ENCODE measurements at places on chromosomes 13 and 19. TPM values are rescaled to one million over a fixed set of nuclear protein-coding genes. Genes with fewer than 3 reads are reported as not detected.

The SHISA2 gene
- not detected for total RNA-seq

The POU2F2 gene
- 2.8 TPM for total RNA-seq

The ZNF180 gene
- 7.8 TPM for total RNA-seq

The SLC25A23 gene
- total RNA-seq = 136 TPM

The SCN1B gene
- total RNA-seq = 6.3 TPM

The CBY2 gene
- total RNA-seq = not detected

GRCh38 chr13:53198736-53199135 is 170.1 kb downstream of the OLFM4 start:
- DNase-seq = no peak
- H3K27me3 ChIP-seq = no peaks in the 10 kb centered on the region
- H3K4me3 ChIP-seq = no peak overlapping the region
- H3K4me1 ChIP-seq = no peaks in the 10 kb centered on the region
- no peak overlapping the region for H3K27ac ChIP-seq

DNA sequence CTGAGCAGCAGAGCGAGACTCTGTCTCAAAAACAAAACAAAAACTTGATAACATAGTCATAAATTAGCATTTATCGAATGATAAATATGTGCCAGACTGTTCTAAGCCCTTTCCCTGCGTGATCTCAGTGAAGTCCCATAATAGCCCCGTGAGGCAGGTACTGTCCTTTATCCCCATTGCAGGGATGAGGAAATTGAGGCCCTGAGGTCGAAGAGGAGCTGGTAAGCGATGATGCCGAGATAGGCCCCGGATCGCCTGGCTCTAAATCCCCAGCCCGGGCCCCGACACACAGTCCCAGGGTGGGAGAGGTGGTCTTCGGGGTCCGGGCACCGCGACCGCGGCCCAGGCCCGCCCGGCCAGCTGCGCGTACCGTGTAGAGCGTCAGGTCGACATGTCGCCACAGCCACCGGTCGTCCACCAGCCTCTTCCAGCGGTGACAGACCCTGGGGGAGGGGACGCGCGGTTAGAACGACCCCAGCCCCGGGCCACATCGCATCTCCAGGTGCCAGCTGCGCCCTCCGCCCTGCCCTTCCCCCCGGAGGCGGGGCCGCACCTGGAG is 625 bp downstream of the FBXL12 start:
- H3K27me3 ChIP-seq = no peaks in the 10 kb centered on the region
- no peak for DNase-seq
- H3K36me3 ChIP-seq = no peaks in the 10 kb centered on the region
- no peaks in the 10 kb centered on the region for H3K4me1 ChIP-seq

DNA sequence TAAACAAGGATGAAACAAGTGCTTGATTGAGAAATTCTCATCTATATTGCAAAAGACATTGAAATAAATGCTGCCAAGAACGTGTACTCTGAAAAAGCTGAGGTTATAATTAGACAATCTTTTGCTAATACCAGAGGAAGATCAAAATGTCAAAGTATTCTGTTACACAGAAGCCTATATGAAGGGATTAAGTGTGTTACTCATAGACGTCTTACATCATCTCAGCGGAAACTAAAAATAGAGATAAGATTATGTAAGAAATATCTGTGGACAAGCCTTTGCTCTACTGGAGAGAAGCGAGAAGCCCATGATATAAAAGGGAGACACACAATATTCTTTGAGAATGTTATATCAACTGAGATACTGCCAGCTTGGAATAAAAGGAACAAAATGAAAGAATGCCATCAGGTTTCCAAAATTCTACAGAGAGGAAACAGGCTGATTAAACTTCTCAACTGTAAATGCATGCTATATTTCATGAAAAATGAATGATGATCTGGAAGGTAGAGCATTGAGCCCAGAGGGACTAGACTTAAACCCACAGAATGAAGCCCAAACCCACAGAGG is 699.0 kb downstream of the GPC5 start:
- H3K27me3 ChIP-seq = no peaks in the 10 kb centered on the region
- H3K36me3 ChIP-seq = no peaks in the 10 kb centered on the region
- no peak overlapping the region for H3K27ac ChIP-seq
- H3K4me3 ChIP-seq = no peak overlapping the region

- no peak overlapping the region for H3K27ac ChIP-seq
- H3K36me3 ChIP-seq = no peaks in the 10 kb centered on the region
- no peak overlapping the region for H3K4me3 ChIP-seq
- no peaks in the 10 kb centered on the region for H3K27me3 ChIP-seq
- H3K4me1 ChIP-seq = no peaks in the 10 kb centered on the region
These were observed 464.6 kb downstream of the MYO16 start for GRCh38 chr13:109093998-109094397.

- H3K27me3 ChIP-seq = no peaks in the 10 kb centered on the region
- DNase-seq = no peak
- no peak overlapping the region for H3K27ac ChIP-seq
- H3K4me3 ChIP-seq = no peak overlapping the region
- H3K36me3 ChIP-seq = no peaks in the 10 kb centered on the region
- peaks cover 12% of the 10 kb centered on the region for H3K4me1 ChIP-seq
These were observed 22.2 kb upstream of the CEACAM21 start for GRCh38 chr19:41553804-41554203.

DNA sequence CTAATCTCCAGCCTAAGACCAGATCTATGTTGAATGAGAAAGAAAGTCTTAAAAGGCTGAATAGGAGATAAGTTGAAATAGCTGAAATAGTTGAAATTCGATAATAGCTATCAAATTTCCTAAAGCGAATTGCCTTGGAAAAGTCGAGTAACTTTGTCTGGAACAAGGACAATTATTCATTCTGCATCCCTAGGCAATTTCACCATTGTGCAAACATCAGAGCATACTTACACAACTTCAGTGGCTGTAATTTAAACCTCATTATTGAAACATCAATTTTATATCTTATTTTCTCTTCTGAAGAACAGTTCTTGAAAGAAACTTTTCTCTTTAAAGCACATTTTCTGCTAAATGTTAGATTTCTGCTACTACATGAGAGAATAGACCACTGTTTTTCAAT is 13.6 kb downstream of the TNFSF13B start:
- no peaks in the 10 kb centered on the region for H3K4me1 ChIP-seq
- no peak for DNase-seq
- no peaks in the 10 kb centered on the region for H3K27me3 ChIP-seq
- no peak overlapping the region for H3K4me3 ChIP-seq
- H3K27ac ChIP-seq = no peak overlapping the region
- no peaks in the 10 kb centered on the region for H3K36me3 ChIP-seq

DNA sequence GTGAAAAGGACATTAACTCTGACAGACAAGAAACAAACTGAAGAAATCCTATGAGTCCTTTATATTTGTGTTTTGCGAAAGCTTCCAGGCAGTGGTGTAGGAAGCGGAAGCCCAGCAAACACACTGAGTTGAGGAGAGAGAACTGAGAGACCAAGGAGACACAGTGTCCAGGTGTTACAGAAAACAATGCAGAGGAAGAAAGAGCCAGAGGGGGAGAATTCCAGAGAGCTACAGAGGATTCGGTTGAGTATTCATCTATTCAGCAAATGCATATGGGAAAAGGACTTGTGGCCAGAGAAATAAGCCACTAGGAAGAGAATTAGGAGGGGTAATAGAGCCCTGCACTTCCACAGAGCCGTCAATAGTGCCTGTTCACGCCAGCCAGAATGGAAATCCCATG is 183.5 kb downstream of the LIG4 start:
- no peak overlapping the region for H3K27ac ChIP-seq
- no peak for DNase-seq
- no peaks in the 10 kb centered on the region for H3K36me3 ChIP-seq
- H3K4me3 ChIP-seq = no peak overlapping the region
- H3K4me1 ChIP-seq = no peaks in the 10 kb centered on the region

GRCh38 chr19:35703343-35703742 is 1.0 kb upstream of the ZBTB32 start:
- H3K27me3 ChIP-seq = no peaks in the 10 kb centered on the region
- H3K36me3 ChIP-seq = no peaks in the 10 kb centered on the region
- no peaks in the 10 kb centered on the region for H3K4me1 ChIP-seq
- DNase-seq = no peak

DNA sequence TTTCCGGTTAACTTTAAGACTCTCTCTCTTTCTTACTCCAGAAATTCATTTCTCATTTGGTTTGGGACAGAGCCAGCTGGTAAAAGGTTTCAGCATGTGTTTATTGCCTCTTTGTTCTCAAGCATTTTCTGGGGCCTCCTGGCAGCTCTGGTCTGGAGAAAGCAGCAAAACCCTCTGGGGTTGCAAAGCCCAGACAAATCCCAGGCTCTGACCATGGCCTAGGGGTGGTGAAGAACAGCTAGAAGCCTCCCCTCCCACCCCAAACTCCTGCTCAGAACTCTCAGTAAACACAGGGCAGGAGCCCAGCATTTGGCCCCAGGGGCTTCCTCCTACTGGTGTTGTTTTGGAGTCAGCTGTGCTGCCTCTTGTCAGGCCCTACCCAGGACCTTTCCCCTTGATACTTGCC is 124.2 kb upstream of the SERP2 start:
- H3K4me3 ChIP-seq = no peak overlapping the region
- H3K27me3 ChIP-seq = no peaks in the 10 kb centered on the region
- no peaks in the 10 kb centered on the region for H3K4me1 ChIP-seq
- no peak for DNase-seq

- H3K27me3 ChIP-seq = no peaks in the 10 kb centered on the region
These were observed 5.8 kb downstream of the SMIM7 start for GRCh38 chr19:16654140-16654539.

- H3K36me3 ChIP-seq = no peaks in the 10 kb centered on the region
- DNase-seq = no peak
- H3K27ac ChIP-seq = no peak overlapping the region
- H3K27me3 ChIP-seq = no peaks in the 10 kb centered on the region
- no peak overlapping the region for H3K4me3 ChIP-seq
These were observed 934.9 kb downstream of the SLITRK6 start for GRCh38 chr13:84864341-84864740.

GRCh38 chr13:31962731-31963370 is 68.7 kb upstream of the FRY start:
- DNase-seq = no peak
- no peak overlapping the region for H3K27ac ChIP-seq
- H3K4me3 ChIP-seq = no peak overlapping the region
- H3K4me1 ChIP-seq = no peaks in the 10 kb centered on the region

GRCh38 chr13:108728370-108728769 is 99.0 kb downstream of the MYO16 start:
- H3K36me3 ChIP-seq = no peaks in the 10 kb centered on the region
- H3K4me1 ChIP-seq = no peaks in the 10 kb centered on the region
- H3K4me3 ChIP-seq = no peak overlapping the region
- H3K27ac ChIP-seq = no peak overlapping the region

GRCh38 chr13:102879793-102880499 is 34.1 kb downstream of the ERCC5 start:
- H3K36me3 ChIP-seq = no peaks in the 10 kb centered on the region
- no peak overlapping the region for H3K27ac ChIP-seq
- DNase-seq = no peak
- H3K27me3 ChIP-seq = no peaks in the 10 kb centered on the region
- no peak overlapping the region for H3K4me3 ChIP-seq
- no peaks in the 10 kb centered on the region for H3K4me1 ChIP-seq

DNA sequence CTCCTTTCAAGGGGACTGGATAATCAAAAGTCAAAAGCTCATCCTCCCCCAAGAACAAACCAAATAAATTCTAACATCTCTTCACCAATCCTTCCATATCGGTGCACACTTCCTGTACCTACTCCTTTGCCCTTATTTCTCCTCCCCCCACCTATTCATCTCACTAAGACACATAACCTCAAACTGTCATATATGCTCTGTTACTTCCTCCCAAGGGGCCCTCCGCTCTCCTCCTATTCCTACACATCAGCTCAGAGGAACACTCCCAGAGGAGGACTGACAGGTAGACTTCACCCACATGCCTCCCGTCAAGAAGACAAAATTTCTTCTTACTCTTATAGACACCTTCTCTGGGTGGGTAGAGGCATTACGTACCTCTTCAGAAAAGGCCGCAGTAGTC is 48.1 kb downstream of the ZNF93 start:
- H3K4me1 ChIP-seq = no peaks in the 10 kb centered on the region
- H3K27ac ChIP-seq = no peak overlapping the region
- no peaks in the 10 kb centered on the region for H3K27me3 ChIP-seq

- H3K36me3 ChIP-seq = no peaks in the 10 kb centered on the region
- H3K27ac ChIP-seq = no peak overlapping the region
- H3K4me1 ChIP-seq = no peaks in the 10 kb centered on the region
- DNase-seq = peak; percentile 49
These were observed 169.0 kb downstream of the TBC1D4 start for GRCh38 chr13:75312884-75313520.

DNA sequence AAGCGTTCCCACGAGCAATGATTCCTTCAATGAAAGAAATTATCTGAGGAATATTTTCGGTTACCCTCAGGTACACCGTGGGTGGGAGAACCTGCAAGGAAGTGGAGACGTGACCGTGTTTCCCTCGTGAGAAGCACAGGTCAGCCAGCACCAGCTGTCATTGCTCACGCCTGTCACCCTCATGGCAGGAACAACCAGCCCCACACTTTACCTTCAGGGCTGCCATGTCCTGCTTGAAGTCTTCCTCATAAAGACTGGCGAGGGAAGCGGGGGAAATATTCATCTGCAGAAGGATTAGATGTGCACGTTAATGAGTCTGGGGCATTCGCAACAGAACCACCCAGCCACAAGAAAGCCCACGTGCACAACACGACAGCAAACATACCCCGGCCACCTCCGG is 18.2 kb downstream of the CARS2 start:
- H3K4me3 ChIP-seq = no peak overlapping the region
- no peak overlapping the region for H3K27ac ChIP-seq
- H3K36me3 ChIP-seq = peaks cover 39% of the 10 kb centered on the region
- DNase-seq = no peak

DNA sequence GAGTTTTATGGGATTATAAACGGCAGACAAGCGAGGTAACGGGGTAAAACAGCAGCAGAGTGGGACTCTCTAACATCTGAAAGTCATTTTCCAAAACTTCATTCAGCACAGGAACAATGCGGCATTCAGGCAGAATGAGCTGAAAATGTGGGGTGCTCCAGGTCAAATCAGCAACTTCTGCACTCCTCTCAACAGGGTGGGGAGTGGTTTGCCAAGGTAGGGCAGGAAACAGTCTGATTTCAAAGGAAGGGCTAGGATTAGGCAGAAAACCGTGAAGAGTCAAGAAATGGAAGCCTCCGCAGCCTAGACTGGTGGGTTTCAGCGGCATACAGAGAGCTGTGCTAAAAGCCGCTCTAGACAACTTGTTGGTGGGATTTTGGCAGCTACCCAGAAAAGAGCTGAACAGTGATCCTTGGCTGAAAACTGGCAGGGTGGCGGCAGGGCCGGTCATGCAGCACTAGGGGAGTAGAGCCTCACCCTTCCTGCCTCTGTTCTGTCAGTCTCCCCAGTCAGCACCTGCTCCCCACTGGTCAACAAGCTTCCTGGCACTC is 154.2 kb upstream of the KLF12 start:
- H3K27me3 ChIP-seq = no peaks in the 10 kb centered on the region
- H3K27ac ChIP-seq = peak overlapping the region; percentile 45
- H3K36me3 ChIP-seq = no peaks in the 10 kb centered on the region
- H3K4me3 ChIP-seq = peak overlapping the region; percentile 26
- DNase-seq = peak; percentile 62
- H3K4me1 ChIP-seq = peaks cover 5% of the 10 kb centered on the region

All from Peyer's patch (tissue), 4 donors.